ENCODE measurements at places on chromosomes 13 and 19.

- no peak for DNase-seq
Measured at GRCh38 chr13:34065928-34066327, 248.0 kb downstream of the RFC3 start.

DNA sequence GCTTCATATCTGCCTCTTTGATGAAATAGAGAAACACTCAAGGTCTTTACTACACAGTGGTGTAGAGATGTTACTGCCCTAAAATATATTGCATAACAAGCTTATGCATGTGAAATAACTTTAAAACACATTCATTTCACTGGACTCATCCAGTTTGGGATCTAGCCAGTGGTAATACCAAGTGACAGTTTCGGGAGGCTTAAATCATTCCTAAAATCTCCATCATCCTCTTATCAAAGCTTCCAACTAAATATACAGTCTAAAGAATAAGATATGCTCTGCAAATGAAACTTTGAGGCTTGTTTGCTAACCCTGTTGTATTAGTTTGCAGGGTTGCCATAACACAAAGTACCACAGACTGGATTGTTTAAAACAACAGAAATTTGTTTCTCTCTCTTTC, 52.8 kb downstream of the THSD1 start:
- DNase-seq: no peak

- no peak for DNase-seq
Measured at GRCh38 chr19:8608941-8609278, 1.6 kb downstream of the ADAMTS10 start.

GRCh38 chr19:4722671-4723594, 709 bp downstream of the DPP9 start:
- DNase-seq: no peak

DNA sequence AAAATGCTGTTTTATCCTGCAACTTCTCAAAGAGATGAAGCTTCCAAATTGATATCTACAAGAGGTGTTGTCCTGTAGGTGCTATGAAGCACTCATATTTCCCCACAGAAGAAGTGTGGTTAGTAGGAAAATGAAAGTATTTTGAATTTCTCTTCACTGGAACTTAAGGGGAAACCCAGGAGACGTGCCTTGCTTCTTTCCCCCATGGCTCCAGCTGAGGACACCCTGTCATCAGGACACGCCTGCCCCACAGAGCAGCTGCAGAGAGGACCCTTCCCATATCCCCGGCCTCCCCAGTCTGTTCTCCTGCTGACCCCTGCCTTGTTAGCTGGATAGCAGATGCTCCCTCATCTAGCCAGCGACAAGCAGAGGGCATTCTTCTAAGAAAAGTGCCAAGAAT, 371.3 kb downstream of the COG6 start:
- no peak for DNase-seq

- DNase-seq: peak; percentile 70
Measured at GRCh38 chr19:40716031-40716481, 630 bp downstream of the COQ8B start.

DNA sequence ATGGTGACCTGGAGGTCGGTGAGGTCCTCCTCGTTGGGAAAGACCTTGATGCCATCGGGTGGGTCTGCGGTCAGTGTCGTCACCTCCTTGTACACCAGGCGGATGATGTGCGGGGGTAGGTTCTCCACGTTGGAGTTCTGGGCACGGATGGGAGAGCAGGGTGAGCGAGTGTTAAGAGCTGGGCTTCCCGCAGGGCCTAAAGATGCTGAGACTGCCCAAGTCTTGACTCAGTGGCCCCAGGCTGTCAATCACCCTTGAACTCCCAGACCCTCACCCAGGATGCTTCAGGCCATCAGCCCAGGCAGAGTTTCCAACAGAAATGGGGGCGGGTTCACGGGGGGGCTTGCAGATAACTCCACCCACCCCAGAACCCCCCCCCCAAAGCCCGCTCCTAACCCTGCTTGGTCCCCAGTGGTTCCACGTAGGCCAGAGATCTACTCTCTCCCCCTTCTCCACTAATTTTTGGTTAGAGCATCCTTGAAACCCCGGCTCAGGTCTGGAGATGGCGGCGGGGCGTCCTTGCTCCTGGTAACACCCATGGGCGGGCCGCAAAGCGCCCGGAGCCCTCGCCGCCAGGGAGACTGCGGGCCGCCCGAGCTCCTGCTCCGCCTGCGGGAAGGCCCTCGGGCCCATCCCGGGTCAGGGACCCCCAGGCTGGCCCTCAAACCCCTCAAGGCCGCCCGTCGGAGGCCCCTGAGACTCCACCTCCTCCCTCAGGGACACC, 600 bp downstream of the UBE2S start:
- DNase-seq: no peak

GRCh38 chr13:40480012-40480914, 186.2 kb downstream of the FOXO1 start:
- no peak for DNase-seq

DNA sequence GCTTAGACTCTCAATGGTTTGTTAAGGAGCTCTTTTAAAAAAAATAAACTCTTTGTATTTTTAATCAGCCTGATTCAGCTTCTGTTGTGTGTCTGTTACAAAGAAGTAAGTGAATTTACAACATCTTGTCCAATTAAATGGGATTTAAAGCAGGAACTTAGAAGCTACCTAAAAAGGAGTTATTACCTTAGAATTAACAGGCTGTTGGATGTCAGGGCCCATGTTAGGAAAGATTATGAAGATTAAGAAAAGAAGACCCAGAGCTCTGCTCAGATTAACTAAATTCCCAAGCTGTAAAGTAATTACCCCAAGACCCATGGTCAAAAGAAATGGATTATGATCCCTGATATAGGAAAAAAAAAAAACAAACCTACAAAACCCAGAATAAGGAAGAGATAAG, 44.1 kb upstream of the ZNF780A start:
- no peak for DNase-seq

GRCh38 chr19:31350693-31351055, 1.4 kb upstream of the TSHZ3 start:
- DNase-seq: peak; percentile 46

DNA sequence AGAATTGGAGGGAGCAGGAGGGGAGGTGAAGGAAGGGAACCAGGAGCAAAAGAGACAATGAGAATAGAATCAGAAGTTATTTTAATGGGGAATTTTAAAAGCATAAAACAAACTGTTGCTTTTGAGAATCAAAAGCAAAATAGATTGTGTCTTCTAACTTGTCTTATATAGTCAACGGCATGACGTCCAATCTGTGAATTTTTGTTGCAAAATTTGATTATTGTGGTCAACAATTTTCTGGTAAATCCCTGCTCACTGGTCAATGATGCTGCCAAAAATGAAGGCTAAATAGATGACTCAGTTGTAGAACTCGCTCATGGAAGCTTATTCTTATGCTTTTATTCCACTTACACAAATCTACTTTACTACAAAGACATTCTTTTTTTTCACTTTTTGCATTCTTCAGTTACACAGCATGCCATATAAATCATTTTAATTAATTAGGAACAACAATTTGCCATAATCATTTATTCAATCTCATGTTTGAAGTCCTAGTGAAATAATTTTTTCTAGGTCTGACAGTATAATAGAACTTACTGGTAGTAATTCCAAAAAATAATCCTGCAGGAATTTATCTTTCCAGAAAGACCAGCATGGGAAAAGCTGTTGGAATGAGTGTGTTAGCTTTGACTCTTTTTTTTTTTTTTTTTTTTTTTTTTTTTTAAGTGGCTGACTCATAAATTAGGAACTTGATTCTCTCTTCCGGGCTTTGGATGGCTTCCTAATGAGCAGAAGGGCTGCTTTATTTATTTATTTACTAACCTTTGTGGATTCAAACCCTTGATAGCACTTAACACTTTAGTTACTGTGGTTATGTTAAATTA, 256.9 kb downstream of the SPRY2 start:
- DNase-seq: peak; percentile 11

- no peak for DNase-seq
Measured at GRCh38 chr13:76803831-76804230, 82.4 kb downstream of the KCTD12 start.

DNA sequence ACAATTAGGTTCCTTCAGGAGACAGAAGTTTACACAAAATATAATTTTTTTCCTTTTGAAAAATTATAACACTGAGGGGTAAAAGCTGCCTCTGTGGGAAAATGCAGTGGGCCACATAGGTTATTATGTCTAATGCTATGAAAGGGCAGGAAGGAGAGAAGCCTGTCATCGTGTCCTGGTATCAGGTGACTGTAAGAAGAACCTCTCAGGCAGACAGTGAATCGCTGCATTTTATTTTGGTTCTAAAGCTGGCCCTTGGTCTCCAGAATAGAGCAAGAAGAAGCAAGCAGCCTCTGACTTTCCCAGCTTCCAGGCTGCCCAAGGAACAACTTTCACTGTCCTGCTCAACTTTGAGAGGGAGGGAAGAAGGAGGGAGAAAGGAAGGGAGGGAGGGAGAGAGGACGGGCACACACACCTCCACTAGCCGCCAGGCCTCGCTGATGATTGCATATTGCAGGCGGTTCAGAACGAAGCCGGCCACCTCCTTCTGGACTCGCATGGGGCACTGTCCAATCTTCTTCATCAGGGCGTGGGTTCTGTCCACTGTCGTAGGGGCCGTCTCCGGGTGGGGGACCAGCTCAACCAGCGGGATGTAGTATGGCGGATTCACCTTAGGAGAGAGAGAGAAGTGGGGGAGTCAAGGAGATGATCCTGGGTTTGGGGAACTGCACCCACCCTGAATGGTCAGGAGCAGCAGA, 93.8 kb downstream of the CRYL1 start:
- DNase-seq: no peak

- no peak for DNase-seq
Measured at GRCh38 chr19:17302391-17303166, 646 bp downstream of the ABHD8 start.

- peak; percentile 33 for DNase-seq
Measured at GRCh38 chr13:110560601-110561343, 750 bp downstream of the RAB20 start.

DNA sequence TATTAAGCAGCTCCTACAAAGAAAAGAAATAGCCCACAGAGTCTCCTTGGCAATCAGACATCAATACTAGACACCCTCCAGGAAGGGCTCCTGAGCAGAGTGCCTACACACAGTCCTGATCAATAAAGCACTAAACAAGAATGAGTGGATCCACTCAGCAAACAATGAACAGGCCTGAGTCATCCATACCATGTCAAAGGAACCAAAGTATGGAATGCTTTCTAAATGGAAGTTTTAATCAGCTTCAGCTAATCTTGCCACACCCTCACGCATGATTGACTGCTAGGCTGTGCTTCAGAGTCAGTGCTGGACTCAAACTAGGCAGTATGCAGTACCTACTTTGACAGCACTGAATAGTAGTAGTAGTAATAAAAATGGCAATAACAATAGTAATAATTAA, 392.7 kb upstream of the HTR2A start:
- no peak for DNase-seq

GRCh38 chr19:9565900-9566705, 18.2 kb downstream of the ZNF121 start:
- DNase-seq: no peak

GRCh38 chr19:681029-682019, 5.1 kb downstream of the FSTL3 start:
- no peak for DNase-seq

- no peak for DNase-seq
Measured at GRCh38 chr19:49585023-49585422, 3.9 kb downstream of the PRRG2 start.

GRCh38 chr13:41716236-41716635, 244.7 kb downstream of the VWA8 start:
- no peak for DNase-seq
